ENCODE measurements at places on chromosomes 3 and 15. TPM values are rescaled to one million over a fixed set of nuclear protein-coding genes. Genes with fewer than 3 reads are reported as not detected.
A peak's percentile ranks its signal among the peaks of the same experiment; 100 is the strongest.

DNA sequence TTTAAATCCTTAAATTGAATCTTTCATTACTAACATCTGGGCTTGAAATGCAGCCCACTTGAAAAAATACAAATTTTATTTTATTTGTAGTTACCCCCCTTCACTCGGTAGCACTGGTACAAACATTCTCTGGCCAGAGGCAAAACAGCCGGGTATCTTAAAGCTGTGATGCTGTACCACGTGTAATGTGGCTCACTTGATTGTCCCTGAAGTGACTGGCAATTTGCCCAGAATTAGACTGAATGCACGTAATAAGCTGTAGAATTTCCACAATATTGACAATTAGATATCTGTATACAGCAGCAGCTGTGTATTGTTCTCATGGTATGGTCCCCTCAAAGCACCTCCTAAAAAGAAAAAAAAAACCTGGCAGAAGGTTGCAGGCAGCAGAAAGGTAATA lies 192.8 kb upstream of the TBC1D5 start:
- DNase-seq = peak; percentile 5

GRCh38 chr3:111737047-111737705 lies 121.9 kb upstream of the PHLDB2 start:
- DNase-seq = no peak

GRCh38 chr15:43382310-43382709 lies 11.4 kb downstream of the TUBGCP4 start:
- no peak for DNase-seq

The NANOGP8 gene
- not detected for total RNA-seq

GRCh38 chr3:10505050-10505790 lies at the start of gene ATP2B2:
Gene ATP2B2, minus strand, starts transcription at chr3:10505586. Its CDS starts 56,043 bp downstream, at chr3:10449543.
- no peak for DNase-seq
